ENCODE measurements at places on chromosomes 5 and 9. TPM values are rescaled to one million over a fixed set of nuclear protein-coding genes. Genes with fewer than 3 reads are reported as not detected.

DNA sequence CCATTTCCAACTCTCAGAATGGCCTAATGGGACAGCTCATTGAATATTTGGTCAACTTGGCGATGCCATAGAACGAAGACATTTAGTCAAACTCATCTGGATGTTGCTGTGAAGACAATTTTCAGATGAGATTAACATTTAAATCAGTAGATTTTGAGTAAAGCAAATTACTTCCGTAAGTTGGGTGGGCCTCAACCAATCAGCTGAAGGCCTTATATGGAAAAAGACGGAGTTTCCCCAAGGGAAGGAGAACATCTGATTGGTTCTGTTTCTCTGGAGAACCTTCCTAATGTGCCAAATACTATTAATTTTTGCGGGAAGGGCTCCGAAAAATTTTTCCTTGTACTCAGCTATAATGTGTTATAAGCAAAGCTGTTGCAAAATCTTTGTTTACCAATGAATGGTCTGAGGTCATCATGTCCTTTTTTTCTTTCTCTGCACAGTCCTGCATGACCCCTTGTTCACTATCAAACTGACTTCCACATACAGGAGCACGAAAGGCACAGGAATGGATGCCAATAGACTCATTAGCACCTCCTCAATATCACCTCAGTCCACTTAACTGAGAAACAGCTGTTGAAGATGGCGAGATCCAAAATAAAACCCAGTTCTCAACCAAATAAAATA lies 27.8 kb downstream of the CRHBP start:
- no peak for DNase-seq

The PPP3R2 gene
- total RNA-seq: not detected

- DNase-seq: no peak
Observed at GRCh38 chr5:173315495-173316338, 12.5 kb downstream of the STC2 start.

- DNase-seq: peak; percentile 50
Observed at GRCh38 chr9:106072421-106072820, 378.1 kb downstream of the TMEM38B start.

- DNase-seq: no peak
Observed at GRCh38 chr5:127441799-127442484, 75.5 kb upstream of the PRRC1 start.

DNA sequence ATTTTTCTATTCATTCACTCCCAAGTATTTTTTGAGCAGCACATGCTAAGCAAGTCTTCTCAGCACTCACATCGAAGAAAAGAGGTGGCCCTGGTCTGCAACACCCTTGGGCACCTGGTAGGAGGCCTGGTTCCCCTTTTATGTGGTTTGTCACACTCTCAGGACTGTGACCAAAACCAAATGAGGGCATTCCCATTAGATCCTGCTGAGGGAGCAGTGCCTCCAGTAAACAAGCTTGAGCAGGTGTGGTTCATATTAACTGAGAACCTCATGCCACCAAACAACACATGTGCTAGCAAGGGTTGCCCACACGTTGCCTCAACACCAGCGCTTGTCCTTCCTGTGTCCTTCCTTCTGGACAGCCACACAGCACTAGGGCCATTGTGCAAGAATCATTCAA lies 26.9 kb upstream of the SYK start:
- no peak for DNase-seq

The MARCHF11 gene
- total RNA-seq: not detected

- no peak for DNase-seq
Observed at GRCh38 chr5:76850543-76851145, 830 bp downstream of the S100Z start.

The MYMK gene
- not detected for total RNA-seq

The NXNL2 gene
- total RNA-seq: 0.77 TPM

The OLFM1 gene
- not detected for total RNA-seq

The GAPT gene
- total RNA-seq: not detected

The GTF2H2 gene
- total RNA-seq: 83.4 TPM

DNA sequence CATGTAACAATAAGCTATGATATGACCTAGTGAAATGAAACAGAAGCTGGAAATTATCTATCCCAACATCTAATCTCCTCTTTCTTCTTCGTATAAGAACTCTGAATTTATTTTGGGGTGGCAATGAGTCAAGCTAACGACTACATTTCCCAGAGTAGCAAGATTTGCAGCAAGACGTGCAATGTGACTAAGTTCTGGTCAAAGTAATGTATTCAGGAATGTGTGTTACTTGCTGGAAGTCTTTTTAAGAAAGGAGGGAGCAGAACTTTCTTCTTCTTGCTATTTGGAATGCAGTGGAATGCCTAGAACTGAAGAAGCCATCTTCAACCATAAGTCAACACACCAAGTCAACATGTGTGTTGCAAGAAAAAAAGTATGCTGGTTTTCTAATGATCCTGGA lies 406.6 kb upstream of the MEF2C start:
- DNase-seq: peak; percentile 25

DNA sequence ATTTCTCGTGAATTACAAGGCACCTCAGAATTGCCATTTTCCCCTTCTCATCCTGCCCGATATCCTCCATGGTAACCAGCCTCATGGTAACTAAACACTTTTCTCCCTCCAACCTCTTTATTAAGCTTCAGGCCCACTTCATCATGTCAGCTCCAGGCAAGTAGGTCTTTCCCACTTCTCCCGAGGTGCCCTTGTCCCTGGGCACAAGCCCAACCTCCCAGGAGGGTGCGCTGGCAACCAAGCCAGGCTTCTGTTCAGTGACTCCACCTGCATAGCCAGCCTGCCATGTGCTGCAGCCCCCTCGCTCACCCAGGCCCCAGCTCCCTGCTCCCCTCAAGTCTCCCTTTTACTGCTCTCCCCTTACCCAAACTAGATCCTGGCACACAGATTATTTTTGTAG lies 47.4 kb upstream of the AFAP1L1 start:
- DNase-seq: no peak

DNA sequence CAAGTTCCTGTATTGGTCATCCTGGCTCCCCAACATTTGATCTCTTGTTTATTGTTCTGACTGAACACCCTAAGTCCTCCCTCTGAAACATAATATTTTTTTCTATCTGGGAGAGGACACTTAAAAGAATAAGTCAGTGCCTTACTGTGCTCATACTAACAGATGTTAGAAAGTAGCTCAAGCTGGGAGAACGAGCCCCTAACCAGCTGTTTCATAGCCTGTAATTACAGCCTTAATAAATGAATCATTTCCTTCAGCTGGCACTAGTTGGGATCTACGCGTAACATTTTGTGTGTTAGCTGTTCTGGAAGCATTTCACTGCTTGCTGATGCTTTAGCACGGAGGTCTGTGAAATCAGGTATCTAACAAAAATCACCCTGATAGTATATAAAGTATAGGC lies 345.9 kb upstream of the RIOK2 start:
- DNase-seq: peak; percentile 44

The BTNL9 gene
- 1.3 TPM for total RNA-seq

- DNase-seq: no peak
Observed at GRCh38 chr9:37551888-37552287, 24.3 kb downstream of the FBXO10 start.

GRCh38 chr5:88884608-88884877 lies 1.6 kb upstream of the MEF2C start:
- no peak for DNase-seq

DNA sequence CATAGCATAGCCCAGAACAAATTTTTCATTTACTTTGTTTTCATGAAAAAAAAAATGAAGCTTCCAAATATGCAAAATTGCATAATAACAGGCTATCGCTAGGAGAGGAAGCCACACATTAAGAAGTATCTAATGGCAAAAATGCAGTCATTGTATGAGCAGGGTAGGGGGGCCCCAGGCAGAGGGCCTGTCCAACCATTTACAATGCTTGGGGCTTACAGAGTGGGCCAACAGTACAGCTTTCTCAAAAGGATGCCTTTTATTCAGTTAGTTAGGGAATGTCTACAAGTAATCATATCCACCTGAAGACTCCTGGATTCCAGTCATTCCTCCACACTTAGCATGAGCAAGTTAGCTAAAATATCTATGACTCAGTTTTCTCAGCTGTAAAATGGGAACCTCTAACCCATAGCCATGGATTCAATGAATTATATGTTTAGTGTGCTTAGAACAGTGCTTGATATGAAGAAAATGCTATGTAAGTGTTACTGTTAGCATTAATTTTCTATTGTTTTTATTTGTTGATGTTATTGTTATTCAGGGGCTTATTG lies 117.7 kb downstream of the GAS1 start:
- DNase-seq: no peak

GRCh38 chr9:104882566-104882965 lies 45.4 kb downstream of the ABCA1 start:
- no peak for DNase-seq

- no peak for DNase-seq
Observed at GRCh38 chr9:36808251-36808650, 225.8 kb downstream of the PAX5 start.

The FRMD3 gene
- 6.6 TPM for total RNA-seq

- no peak for DNase-seq
Observed at GRCh38 chr5:142941245-142941644, 171.1 kb downstream of the ARHGAP26 start.

The TMEM215 gene
- not detected for total RNA-seq

DNA sequence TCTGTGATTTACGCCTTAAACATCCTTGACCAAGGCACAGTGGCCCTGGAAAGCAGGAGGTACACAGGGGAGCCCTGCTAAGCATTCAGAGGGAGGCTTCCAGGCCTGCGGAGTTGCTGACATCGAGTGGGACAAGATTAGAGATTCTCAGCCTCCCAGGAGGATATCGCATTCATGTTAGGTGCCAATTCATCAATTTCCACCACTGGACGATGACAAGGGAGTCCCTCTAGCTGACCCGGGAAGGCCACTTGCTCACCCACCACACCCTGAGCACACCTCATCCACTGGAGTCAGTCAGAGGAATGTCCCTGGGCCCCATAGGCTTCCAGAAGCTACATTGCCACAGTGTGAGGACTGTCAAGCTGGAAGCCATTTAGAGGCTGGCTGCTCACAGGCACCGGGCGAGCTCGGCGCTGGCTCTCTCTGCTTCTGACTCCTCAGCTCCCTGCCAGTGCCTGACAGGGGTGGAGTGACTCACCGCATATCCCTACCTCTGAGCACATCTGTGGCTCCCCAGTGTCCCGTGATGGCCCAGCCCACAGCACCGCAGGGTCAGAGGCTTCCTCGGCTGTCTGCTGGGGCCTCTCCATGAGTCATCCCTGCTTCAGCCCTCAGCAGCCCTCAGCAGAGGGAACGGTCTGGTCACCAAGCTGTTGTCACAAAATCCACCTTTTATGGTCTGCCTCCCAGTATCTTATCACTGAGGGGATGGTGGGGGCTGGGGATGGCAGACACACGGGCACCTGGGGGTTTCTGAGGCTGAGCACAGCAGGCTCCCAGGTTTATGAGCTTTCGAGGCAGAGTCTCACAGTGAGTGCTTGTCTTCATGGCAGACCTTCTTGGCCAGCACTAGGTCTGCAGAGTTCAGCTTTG lies 117.5 kb downstream of the ZNF608 start:
- DNase-seq: peak; percentile 99

GRCh38 chr9:19457693-19458009 lies 48.8 kb downstream of the ACER2 start:
- DNase-seq: no peak

The PCDHB4 gene
- not detected for total RNA-seq

DNA sequence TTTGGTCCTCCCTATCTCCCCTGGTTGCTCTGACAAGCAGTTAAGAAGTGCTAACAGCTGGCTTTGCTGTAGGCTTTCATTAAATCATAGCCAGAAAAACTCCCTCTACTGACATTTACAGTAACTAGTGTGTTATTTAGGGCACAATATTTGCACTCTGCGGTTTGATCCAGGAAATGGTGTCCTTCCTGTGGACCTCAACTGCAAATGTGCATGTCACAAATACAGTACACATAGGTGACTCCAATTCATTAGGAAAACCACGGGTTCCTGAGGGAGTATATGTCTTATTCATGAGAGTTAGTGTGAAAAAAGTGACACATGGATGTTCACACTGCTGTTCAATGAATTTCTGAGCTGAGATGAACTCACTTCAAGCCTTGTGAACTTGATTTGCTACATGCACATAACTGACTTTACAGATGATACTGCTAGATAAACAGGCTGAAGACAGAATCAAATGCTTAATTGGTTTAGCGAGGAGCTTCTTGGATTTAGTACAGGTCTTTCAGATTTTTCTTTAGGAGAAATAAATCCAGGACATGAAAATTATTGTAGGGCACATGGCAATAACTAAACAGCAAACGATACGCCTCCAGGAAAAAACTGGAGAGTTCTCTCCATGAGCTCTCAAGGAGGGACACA lies 281.5 kb downstream of the EFNA5 start:
- peak; percentile 88 for DNase-seq

DNA sequence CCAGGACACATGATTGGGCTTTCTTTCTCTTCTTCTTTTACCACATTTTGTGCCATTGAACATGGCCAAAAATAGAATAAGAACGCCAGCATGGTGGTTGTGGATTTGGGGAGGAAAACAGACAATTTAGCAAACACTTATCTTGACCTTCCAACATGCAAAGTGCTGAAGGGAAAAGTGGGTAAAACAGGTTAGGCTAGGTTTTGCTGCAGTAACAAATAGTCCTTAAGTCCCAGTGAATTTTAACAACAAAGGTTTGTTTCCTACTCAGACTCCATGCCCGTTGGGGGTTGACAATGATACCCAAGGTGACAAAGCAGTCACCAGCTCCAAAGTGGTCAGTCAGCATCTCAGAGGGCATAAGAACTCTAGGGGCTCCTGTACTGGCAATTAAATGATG lies 43.2 kb upstream of the STC2 start:
- DNase-seq: no peak

The HAVCR1 gene
- not detected for total RNA-seq

GRCh38 chr5:6307304-6307703 lies 71.0 kb downstream of the MED10 start:
- DNase-seq: no peak
